ENCODE measurements at places on chromosomes 1 and 21.

- no peak for DNase-seq
Measured at GRCh38 chr1:107795441-107795840, 169.5 kb downstream of the VAV3 start.

- no peak for DNase-seq
Measured at GRCh38 chr1:208731981-208732821, 488.0 kb upstream of the PLXNA2 start.

DNA sequence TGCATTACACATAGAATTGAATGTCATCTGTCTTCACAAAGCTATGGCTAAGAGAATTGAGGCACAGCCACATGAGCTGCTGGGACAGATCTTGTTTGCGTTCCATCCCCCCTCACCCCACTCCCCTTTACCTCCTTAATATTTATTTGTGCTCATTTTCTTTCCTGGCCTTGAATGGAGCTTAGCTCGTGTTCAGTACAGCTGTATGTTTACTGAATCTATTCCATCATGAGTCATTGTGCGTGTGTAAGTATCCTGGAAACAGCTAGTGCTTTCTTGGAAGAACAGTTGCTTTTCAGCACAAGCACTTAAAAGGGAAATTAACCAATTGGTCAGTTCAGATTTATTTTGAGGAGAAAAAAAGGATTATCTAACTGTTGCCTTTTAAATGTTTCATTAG, 14.7 kb downstream of the PROX1 start:
- DNase-seq: no peak

DNA sequence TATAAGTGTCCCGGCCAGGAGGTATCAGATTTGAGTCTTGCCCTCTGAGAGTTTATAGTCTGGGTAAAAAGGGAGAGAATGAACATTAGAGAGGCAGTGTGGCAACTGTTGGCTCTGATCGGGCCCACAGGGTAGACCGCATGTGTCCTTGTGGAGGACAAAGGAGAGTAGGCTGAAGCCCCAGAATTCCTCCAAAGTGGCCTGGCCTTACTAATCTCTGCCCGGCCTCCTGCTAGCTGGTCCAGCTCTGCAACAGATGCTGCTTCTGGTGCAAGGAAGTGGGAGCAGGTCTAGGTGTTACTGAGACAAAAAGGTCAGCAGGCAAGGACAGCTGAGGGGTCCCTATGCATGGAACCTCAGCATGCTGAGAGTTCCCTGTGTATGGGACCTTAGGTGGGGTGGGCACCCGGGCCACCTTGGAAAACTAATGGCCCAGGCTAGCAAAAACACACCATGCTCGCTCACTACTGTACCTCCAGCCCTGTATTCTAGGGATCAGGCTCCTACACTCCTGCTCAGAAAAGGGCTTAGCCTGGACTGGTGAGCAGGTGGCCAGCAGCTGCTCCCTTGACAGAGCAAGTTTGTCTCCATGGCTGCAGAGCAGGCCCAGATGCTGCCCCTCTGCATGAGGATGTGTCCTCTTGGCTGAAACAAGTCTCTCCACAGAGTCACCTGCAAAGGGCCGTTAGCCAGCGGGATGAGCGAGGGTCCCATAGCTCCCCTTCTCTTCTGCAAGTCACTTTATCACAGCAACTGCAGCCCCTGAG, 30.3 kb upstream of the RGS16 start:
- DNase-seq: no peak

DNA sequence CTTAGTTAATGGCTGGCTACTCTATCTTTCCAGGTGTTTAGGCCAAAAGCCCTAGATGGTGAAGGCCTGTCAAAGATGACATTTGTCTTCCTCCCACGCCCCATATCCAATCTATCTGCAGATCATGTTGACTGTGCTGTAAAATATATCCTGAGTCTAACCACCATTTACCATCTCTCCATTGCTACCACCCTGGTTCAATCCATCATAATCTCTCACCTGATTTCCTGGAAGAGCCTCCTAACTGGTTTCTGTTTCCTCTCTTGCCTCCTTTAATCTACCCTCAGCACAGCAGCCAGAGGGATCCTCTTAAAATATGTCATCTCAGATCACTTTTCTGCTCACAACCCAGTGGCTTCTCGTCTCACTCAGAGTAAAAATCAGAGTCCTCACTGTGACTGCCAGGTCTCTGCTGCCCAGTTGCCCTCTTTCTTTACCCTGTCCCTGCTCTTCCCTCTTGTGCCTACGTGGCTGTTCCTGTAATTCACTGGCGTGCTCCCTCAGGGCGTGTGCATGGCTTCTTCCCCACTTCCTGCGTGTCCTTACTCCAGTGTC, 17.8 kb downstream of the TMEM50A start:
- no peak for DNase-seq

- DNase-seq: no peak
Measured at GRCh38 chr1:222918801-222919477, 104.1 kb downstream of the DISP1 start.

- no peak for DNase-seq
Measured at GRCh38 chr1:115977499-115978258, 1.4 kb downstream of the SLC22A15 start.

Data from H9 (cell line).